ENCODE measurements at places on chromosomes 1 and 21.

GRCh38 chr1:52552236-52552504 lies 722 bp downstream of the TUT4 start:
- DNase-seq: no peak

GRCh38 chr1:106063510-106063909 lies 993.0 kb upstream of the PRMT6 start:
- no peak for DNase-seq

- no peak for DNase-seq
These were observed 342.5 kb upstream of the ADGRL2 start for GRCh38 chr1:81458186-81458585.

GRCh38 chr1:181124291-181124751 lies 35.8 kb downstream of the IER5 start:
- no peak for DNase-seq

- no peak for DNase-seq
These were observed 400.0 kb downstream of the PLA2G4A start for GRCh38 chr1:187228790-187229189.

DNA sequence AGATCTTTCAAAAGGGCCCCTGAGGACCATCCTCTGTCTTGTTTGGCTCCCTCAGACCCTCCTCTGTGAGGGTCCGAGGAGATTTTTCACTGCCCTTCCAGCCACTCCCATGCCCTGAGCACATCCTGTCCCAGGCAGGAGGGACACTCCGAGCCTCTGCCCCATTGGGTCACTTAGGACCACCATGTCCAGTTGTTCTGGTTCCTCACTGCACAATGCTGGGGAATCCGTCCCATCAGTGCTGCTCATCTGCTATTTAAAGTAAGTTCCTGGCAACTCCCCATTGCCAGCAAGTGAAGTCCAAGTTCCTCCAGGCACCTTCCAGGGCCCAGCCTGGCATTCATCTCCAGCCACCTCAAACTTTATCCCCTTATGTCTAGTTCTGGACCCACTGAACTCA lies 117.5 kb upstream of the GRIK3 start:
- DNase-seq: no peak

DNA sequence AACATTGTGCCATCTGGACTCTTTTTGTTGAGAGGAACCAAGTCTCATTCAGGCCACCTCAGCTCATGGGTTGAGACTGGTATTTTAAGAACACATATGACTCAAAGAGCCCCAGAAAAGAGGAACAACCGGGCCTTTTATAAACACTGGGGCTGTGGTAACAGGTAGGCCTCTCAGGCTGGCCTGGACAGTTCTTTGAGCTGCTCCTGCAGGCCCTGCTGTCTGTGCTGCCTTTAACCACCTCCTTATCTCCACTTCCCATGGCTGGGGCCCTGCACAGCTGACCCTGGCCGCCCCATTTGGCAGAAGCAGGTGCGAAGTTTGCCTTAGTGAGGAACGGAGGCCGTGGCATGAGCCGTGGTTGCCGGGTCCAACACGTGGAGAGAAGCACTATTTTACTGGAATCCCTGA lies 163.3 kb downstream of the RHOU start:
- no peak for DNase-seq

DNA sequence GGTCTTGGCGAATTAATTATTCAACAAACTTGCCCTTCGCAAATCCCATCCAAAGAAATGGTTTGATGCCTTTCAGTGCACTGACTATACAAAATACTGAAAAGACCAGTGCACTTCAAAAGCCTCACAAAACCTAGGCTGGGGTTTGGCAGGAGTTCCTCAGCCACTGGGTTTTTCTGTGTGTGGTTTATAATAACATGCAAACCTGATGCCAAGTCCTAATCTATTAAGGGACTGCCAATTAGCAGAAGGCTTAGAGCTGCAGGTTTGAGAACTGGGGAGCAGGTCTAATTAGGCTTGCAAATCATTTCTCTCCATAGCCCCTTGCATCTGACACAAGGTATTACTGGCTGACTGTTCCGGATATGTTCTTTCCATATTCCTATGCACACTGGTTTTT lies 27.7 kb downstream of the PLPP3 start:
- DNase-seq: no peak

DNA sequence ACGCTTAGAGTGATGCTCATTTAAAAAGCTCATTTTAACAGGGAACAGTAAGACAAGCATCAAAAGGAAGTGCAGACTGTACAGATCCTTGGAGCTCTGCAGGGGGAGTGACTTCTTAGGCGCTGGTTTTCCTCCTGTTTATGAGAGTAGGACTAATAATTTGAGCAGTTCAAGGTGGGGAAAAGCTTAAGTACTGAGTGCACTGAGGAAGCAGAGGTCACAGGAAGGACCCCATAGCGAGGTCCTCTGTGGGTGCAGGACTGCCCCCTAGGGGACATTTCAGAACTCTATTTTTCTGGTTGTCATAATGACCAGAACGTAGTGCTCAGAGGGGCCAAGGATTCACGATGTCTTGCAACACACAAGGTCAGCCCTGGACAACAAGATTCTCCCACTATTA lies 112.1 kb downstream of the HLCS start:
- DNase-seq: peak; percentile 28

DNA sequence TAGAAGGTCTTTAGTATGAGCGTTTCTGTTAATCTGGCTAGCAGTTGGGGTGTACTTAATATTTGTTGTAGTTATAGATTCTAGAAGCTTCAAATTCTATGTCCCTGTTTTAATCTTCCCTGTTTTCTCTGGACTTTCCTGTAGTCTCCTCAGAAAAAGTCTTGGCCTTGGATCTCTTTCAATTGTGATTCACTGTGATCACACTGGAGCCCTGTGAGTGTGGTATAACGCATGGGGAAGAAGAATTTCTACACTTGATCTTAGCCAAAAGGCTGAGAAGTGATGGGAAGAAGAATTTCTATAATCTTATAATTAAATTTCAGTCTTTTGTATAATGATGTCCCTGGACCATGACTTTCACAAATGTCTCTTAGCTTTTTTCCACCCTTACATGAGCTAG lies 36.7 kb upstream of the COP1 start:
- peak; percentile 56 for DNase-seq

DNA sequence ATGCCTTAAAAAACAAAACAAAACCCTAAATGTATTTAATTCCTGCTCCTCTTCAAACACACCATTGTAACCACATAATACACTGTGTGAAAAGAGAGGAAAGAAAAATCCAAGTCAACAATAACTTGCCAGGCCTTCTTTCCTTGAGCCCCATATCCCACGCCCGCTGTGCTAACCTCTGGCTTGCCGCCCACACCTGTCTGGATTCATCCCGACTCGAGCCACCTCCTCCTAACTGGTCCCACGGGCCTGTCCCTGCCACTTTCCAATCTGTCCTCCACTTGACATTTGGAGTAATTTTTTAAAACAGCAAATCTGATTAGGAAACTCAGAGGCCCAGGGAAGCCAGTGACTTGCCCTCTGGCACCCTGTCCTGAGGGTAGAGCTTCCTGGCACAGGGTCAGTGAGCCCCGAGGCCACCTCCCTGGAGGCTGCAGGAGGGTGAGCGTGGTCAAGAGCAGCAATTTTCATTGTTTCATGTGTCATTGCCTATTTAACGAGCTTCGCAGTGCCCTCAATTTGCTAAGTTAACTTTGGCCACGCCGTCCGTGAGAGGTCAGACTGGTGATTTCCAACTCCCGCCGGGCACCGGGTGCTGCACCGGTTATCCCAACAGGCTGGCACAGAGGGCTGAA lies 54.1 kb downstream of the B3GALT5 start:
- no peak for DNase-seq

- no peak for DNase-seq
These were observed 691.1 kb downstream of the MATN1 start for GRCh38 chr1:30032302-30032701.

GRCh38 chr1:237759377-237759776 lies 131.3 kb downstream of the ZP4 start:
- no peak for DNase-seq

DNA sequence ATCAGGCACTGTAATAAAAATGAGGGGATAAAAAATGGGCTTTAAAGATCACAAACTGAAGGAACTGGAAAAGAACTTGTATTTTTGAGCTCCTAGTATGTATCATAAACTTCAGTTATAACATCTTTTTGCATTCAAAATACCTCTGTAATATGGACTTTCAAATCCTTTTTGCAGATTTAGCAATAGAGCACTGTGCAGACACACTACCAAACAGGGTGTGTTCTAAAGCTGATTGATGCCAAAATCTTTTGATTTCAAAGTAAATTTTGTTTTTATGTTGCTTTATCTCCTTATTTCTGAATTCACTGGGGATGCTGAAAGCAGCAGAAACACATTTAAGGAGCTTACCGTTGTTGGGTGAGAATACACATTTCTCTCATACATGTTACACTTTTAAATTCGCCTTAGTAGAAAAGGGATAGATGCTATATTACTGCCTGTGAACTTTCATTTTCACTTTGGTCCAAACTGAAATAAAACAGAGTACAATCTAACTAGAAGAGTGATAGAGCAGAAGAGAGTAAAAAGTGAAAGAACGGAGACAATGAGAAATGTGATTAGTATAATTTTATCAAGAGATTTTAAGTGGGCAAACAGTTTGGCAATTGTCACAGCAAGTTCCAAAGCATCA lies 1126.6 kb downstream of the BRINP3 start:
- no peak for DNase-seq

- DNase-seq: peak; percentile 54
These were observed 381.1 kb upstream of the PKN2 start for GRCh38 chr1:88302843-88303486.

DNA sequence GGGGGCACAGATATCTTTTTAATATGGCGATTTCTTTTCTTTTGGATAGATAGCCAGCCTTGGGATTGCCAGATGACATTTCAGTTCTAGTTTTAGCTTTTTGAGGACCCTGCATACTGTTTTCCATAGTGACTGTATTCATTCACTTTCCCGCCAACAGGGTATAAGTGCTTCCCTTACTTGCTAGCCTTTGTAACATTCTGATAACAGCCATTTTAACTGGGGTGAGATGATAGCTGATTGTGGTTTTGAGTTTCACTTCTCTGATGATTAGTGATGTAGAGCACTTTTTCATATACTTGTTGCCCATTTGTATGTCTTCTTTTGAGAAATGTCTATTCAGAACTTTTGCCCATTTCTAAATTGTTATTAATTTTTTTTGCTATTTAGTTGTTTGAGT lies 151.9 kb downstream of the NTPCR start:
- no peak for DNase-seq

GRCh38 chr1:245353411-245353810 lies 198.6 kb downstream of the KIF26B start:
- no peak for DNase-seq

DNA sequence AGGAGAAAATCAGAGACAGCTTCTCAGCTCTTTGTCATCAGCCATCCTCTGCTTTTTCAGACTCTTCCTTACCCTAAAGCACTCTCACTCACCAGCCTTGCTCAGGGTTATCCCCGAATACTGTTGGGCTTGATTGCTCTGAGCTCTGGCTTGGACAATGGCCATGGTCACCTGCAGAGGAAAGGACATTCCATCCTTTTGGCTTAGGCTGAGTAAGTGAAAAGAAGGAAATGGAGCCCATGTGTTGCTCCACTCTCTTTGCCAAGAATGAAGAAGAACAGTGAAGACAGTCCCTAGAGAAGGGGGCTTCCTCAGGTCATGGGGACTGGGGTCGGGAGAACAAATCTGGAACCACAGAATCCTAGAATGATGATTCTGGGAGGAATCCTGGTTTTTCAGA lies 2.3 kb downstream of the MTMR11 start:
- no peak for DNase-seq

DNA sequence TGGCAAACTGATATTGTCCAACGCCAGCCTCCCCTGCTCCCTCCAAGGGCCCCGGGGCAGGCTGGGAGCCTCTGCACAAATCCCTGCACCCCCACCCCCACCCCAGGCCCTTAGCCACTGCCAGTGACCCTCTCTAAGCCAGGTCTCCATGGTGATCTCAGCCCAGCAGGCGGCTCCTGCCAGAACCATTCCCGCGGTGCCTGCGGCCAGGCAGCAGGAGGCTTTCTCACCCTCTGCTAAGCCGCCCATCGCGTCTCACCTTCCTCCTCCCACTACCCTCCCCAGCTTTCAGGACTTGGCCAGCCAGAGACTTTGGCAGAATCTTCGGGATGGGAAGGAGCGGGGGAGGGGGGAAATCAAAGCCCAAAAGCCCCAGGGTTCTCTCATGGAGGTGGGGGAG lies 46.8 kb upstream of the WASF2 start:
- DNase-seq: peak; percentile 85

DNA sequence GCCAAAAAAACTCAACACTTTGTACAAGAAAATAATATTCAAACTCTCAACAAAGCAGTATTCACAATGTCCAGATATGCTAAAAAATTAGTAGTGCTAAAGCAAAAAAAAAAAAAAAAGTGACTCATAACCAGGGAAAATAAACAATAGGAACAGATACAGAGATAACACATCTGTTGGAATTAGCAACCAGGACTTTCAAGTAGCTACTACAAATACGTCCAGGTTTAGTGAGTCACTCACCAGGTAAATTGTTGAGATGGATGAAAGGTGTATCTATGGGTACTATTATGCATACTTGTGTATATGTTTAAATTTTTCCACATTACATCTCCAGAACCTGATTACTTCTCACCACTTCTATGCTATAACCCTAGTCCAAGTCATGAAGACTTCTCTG lies 144.8 kb upstream of the SLC35F3 start:
- DNase-seq: no peak

DNA sequence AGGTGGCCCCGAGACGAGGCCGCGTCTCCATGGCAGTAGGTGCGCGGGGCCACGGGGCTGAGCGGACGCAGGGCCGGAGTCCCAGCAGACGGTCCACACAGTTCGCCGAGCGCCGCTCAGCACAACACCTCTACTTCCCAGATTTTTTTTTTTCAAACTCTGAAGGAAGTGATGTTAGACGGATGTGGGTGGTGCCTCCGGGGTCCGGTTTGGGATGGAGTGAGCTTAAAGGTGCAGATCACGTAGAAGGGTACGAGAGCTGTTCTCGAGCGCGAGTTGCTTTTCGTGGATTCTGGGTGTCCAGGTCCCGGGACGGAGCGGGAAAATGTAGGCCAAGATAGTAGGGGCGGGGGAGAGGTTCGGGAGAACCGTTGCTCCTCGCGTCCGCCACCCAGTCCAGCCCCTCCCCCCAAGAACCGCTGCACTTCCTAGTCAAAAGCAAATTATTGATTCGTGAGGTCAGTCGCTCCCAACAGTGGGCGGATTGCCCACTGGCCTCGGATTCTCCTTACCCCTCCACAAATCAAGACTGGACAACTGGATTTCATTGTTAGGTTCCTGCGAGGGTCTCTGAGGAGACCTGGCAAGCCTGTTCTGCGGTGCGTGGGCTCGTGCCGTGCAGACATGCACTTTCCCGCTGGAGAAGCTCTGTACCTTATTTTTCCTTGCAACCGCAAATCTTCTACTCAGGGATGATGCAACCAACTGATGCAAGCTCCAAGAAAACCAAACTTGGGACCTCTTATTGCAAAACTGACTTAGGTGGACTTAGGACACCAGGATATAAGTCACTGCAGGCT lies at the start of gene TXNDC12:
Gene TXNDC12, minus strand, starts transcription at position 126 of the 800 bp plus-strand sequence. Its CDS starts 95 bp downstream, at position 31.
- DNase-seq: peak; percentile 93

DNA sequence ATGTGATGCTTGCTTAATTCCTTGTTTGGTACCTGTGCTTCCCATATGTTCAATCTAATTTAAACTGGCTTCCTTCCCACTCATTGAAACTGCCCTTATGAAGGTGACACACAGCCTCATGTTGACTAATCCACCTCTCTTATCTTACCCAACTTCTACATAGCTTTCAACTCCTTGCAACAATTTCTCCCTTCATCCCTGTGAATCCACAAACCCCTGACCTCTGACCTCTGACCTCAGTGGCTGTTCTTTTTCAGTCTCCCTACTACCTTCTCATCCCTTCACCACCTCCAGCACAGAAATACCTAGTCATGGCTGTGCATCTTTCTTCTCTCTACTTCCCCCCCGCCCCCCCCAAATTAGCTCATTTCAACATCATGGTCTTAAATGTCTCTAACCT lies 144.5 kb downstream of the TTLL7 start:
- DNase-seq: no peak

GRCh38 chr1:42164551-42165420 lies at the start of gene GUCA2A:
Gene GUCA2A, minus strand, starts transcription at chr1:42164745. Its CDS starts 33 bp downstream, at chr1:42164712.
- no peak for DNase-seq

Measured in GM03348 (cell line).